ENCODE measurements at places on chromosomes 5 and 9.

- peak; percentile 35 for DNase-seq
Measured at GRCh38 chr9:133375116-133375723, 640 bp downstream of the SURF4 start.

DNA sequence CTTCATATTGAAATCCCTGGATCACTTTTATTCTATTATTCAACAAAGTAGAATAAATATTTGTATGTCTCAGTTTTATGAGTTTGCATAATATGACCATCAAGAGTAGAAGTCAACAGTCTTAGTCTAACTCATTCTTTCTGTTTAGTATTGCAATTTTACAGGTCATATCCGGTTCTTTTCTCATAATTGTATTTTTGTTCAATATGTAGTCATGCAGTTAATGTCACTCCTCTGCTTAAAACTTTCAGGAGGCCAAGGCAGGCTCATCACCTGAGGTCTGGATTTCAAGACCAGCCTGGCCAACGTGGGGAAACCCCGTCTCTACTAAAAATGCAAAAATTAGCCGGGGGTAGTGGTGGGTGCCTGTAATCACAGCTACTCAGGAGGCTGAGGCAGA is 148.4 kb upstream of the TRPM3 start:
- DNase-seq: no peak

GRCh38 chr5:108820983-108821382 is 73.3 kb downstream of the FER start:
- DNase-seq: no peak

GRCh38 chr5:83097689-83098231 is 20.4 kb downstream of the XRCC4 start:
- DNase-seq: no peak

GRCh38 chr9:136198605-136199083 is 6.3 kb downstream of the LHX3 start:
- DNase-seq: no peak
